Cardiac ventricle fibroblast (primary cell): ENCODE measurements at places on chromosomes 1 and 21. TPM values are rescaled to one million over a fixed set of nuclear protein-coding genes. Genes with fewer than 3 reads are reported as not detected.

The NHLH1 gene
- not detected in 2 replicates for total RNA-seq

The RNU1-4 gene
- under 0.01 TPM in 2 replicates for total RNA-seq

The LAMB3 gene
- total RNA-seq, result 27.6 and 31.6 TPM in 2 replicates

The GPR3 gene
- total RNA-seq, result 0.06 and 0.34 TPM in 2 replicates

The SGIP1 gene
- total RNA-seq, result 0.05 and 0.37 TPM in 2 replicates

The CAMSAP2 gene
- total RNA-seq, result 21.0 and 21.3 TPM in 2 replicates

The FCRLA gene
- not detected in 2 replicates for total RNA-seq

The APOBEC4 gene
- not detected in 2 replicates for total RNA-seq

The FUCA1 gene
- 7.4 and 7.6 TPM in 2 replicates for total RNA-seq

The SPATA21 gene
- not detected in 2 replicates for total RNA-seq

The THEM5 gene
- not detected in 2 replicates for total RNA-seq

The ANKRD65 gene
- 0.20 and 1.00 TPM in 2 replicates for total RNA-seq

The SPRR5 gene
- total RNA-seq, result not detected in 2 replicates
